ENCODE measurements at places on chromosomes 6 and 20. TPM values are rescaled to one million over a fixed set of nuclear protein-coding genes. Genes with fewer than 3 reads are reported as not detected.

DNA sequence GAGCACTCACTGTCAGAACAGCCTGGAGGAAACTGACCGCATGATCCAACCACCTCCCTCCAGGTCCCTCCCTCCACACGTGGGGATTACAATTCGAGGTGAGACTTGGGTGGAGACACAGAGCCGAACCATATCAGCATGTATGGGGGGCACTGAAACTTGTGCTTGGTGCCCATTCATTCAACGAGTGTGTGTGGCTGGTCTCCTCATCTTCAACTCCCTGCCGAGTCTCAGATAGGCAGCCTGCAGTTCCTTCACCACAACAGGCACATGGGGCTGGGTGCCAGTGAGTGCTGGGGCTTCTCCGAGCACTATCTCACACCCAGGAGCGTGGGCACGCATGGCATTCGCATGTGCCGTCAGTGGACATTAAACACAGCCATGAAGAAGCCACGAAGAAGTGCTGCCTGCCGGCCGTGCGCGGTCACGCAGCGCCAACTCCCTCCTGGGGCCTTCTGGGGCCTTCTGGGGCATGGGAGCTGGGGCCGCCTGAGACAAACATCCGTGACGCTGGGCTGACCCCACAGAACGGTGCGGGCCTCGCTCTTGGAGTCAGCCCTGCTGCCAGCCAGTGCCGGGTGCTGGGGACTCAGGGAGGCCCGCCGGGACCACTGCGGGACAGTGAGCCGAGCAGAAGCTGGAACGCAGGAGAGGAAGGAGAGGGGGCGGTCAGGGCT lies 714 bp upstream of the RTEL1 start:
- no peak for DNase-seq

DNA sequence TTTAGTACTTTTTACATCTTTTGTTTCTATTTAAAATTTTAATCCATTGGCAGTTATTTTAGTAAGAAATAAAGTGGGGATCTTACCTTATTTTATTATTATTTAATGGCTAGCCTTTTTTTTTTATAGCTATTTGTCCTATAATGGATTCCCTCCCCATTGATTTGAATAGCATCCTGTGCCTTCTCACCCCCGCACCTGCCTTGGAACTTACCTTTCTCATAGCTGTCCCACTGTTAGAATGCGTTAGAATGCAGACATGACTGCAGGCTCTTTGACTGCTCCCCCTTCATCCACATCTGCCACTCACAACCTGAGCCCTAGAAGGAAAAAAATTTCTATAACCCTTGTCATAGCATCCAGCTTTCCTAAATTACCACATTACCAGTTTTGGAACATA lies 9.1 kb downstream of the PKIB start:
- no peak for DNase-seq

DNA sequence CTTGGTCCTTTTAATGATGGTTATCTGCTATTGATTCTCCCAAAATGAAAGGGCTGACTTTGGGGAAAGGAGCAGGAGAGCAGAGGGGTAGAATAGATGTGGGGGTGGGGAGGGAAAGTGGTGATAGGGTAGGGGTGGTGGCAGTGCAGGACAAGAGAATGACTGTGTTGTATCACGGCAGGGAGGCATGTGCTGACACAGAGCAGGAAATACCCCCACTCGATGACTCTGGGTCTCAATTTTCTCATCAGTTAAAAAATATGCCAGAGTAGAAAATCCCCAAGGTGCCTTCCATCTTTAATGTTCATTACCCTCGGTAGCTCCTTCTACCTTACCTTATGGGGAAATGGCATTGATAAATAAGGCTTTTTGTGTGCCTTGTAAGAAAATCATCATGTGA lies 79.0 kb upstream of the ATXN1 start:
- no peak for DNase-seq

GRCh38 chr6:140029551-140029950 lies 655.1 kb upstream of the CITED2 start:
- no peak for DNase-seq

DNA sequence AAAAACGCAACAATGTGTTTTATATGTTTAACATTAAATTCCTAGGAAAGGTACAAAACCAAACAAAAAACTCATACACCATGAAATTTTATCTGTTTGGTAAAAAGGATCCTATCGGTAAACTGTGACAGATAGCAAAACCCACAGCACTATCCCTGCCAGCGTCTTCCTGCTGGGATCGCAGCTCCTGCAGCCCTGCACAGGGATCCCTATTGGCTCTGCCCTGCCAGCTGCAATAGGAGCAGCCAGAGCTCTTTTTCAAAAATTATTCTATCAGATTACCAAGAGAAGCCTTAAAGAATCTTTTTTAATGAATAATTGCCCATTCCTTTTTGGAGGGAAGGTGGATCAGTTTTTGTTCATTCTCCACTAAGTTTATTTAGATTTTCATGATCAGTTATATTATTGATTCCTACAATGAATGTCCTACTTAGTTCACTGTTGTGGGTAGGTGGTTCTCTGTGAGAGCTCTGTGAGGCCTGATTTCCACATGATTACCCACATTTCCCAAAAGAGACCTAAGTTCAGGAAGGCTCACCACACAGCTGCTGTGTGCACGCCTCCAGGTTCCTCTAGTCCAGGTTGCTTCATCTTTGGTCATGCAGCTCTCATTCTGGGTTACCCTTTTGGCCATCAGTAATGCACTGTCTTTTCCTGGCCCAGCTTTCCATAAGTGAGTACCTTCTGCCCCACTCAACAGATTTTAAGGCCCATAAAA lies 293.8 kb downstream of the FRK start:
- no peak for DNase-seq

DNA sequence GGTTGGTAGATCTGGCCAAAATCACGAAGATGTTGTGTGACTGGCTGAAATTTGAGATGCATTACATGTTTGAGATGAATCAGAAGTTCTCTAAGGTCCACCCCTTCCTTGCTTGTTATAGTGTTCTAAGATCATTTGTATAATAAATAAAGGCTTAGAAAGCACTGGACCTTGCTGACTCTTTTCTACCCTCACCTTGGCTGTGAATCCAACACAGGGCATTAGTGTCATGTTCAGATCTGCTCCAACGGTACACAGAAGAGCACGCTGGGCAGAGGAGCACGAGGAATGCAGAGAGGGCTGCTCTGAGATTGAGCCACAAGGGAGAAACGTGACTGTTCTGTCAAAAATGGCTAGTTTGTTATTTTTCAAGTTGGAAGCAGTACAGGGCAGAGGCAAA lies 169.5 kb upstream of the HDAC2 start:
- DNase-seq = peak; percentile 13

- DNase-seq = no peak
These were observed 100.9 kb downstream of the OPRM1 start for GRCh38 chr6:154139892-154140291.

EFCAB8 gene
- total RNA-seq = not detected

GRCh38 chr20:9628589-9628988 lies 114.2 kb downstream of the LAMP5 start:
- no peak for DNase-seq

- no peak for DNase-seq
These were observed 60.6 kb downstream of the GPX5 start for GRCh38 chr6:28586324-28586723.

BTNL2 gene
- total RNA-seq = not detected

FAM110A gene
- 0.56 TPM for total RNA-seq

DNA sequence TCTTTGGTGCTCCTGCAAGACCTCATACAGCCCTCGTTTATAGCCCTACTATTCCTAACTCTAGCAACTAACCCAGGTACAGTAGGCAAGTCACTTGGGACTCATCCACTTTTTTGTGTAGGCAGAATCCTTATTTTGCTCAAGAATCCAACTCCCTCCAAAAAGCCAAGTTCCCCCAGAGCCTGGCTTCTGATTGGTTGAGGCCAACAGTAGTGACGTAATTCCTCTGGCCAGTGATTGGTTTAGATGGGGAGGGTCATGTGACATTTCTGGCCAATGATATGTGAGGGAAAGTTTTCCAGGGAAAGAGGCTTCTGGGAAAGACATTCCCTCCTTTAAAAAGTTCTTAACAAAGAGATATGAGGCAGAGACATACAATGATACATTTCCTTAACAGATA lies 32.1 kb downstream of the KIAA1755 start:
- DNase-seq = no peak

TTK gene
- total RNA-seq = 21.5 TPM

GRCh38 chr6:151365233-151365632 lies 26.1 kb downstream of the ZBTB2 start:
- no peak for DNase-seq

GRCh38 chr20:53016534-53017042 lies 44.4 kb downstream of the TSHZ2 start:
- no peak for DNase-seq

GRCh38 chr6:4693173-4693970 lies 82.8 kb upstream of the CDYL start:
- peak; percentile 72 for DNase-seq

TP53TG5 gene
- total RNA-seq = not detected

DNA sequence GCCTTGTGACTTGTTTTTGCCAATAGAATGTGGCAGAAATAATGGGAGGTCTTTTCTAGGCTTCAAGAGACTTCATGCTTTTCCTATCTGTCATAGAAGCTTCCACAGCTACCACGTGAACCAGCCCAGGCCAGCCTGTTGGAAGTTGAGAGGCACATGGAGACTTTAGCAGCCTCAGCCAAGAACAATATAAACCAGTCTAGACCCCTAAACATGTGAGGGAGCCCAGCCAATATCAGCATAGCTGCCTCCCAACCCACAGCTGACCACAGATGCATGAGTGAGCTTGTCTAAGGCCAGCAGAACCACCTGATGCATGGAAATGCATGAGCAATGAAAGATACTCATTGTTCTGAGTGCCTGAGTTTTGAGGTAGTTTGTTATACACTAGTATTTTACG lies 540.7 kb upstream of the BTBD3 start:
- peak; percentile 90 for DNase-seq

- DNase-seq = no peak
These were observed 217.8 kb downstream of the EPM2A start for GRCh38 chr6:145517492-145517891.

- DNase-seq = peak; percentile 38
These were observed 118.2 kb downstream of the BACH2 start for GRCh38 chr6:90178384-90178855.

- DNase-seq = peak; percentile 64
These were observed at the start of gene SIRPA for GRCh38 chr20:1894951-1895673. Gene SIRPA, plus strand, starts transcription at chr20:1895407. Its CDS starts 41 bp downstream, at chr20:1895448.

- DNase-seq = no peak
These were observed 245.2 kb downstream of the PHACTR1 start for GRCh38 chr6:12961761-12962160.

PRRT1 gene
- total RNA-seq = not detected

DNA sequence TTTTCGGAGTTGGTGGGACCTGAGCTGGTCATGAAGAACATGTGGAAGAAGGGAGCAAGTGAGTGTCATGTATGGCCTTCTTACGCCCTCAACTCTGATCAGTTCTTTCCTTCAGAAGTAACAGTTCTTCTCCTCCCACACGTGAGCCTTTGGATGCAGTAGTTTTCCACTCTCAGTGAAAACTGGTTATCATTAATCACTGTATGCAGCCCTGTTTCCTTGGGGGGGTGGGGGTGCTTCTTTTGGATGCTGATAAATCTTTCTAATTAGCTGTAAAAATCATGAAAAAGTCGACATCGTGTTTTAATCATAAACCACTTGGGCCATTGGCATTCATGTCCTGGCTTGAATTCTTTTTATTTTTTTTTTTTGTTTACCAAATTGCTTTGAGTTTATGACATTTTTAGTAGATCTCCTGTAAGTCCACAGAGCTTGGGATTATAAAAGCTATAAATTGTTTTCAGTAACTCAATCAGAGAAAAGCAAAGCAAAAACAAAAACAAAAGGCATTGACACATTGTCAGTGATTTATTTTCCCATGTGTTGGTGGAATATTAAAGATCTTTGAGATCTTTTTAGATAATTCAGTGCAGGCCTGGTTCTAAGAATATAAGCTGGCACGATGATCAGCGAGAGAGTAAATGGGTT lies 84.8 kb downstream of the TRMT11 start:
- no peak for DNase-seq

CNKSR3 gene
- 15.8 TPM for total RNA-seq

RGS17 gene
- total RNA-seq = 1.7 TPM

DNA sequence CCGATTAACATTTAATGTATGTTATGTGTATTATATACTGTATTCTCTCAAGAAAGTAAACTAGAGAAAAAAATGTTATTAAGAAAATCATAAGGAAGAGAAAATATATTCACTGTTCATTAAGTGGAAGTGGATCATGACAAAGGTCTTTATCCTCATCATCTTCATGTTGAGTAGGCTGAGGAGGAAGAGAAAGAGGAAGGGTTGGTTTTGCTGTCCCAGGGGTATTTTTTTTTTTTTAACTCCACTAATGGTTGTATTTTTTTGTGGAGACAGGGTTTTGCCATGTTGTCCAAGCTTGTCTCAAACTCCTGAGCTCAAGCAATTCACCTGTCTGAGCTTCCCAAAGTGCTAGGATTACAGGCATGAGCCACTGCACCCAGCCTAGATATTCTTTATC lies 11.0 kb downstream of the ECT2L start:
- DNase-seq = no peak

- DNase-seq = no peak
These were observed 2.2 kb downstream of the RGS19 start for GRCh38 chr20:64077094-64077493.

- peak; percentile 86 for DNase-seq
These were observed 441.1 kb upstream of the JARID2 start for GRCh38 chr6:14804785-14805210.

GRCh38 chr6:11214084-11214833 lies 18.2 kb downstream of the NEDD9 start:
- no peak for DNase-seq

- no peak for DNase-seq
These were observed 113.1 kb downstream of the NCOA3 start for GRCh38 chr20:47614703-47615309.

MRAP2 gene
- total RNA-seq = under 0.01 TPM

LRP11 gene
- 74.7 TPM for total RNA-seq

- no peak for DNase-seq
These were observed 14.4 kb upstream of the DACT2 start for GRCh38 chr6:168333989-168334388.

- peak; percentile 32 for DNase-seq
These were observed 1.2 kb downstream of the TCEA2 start for GRCh38 chr20:64064145-64064698.

DNA sequence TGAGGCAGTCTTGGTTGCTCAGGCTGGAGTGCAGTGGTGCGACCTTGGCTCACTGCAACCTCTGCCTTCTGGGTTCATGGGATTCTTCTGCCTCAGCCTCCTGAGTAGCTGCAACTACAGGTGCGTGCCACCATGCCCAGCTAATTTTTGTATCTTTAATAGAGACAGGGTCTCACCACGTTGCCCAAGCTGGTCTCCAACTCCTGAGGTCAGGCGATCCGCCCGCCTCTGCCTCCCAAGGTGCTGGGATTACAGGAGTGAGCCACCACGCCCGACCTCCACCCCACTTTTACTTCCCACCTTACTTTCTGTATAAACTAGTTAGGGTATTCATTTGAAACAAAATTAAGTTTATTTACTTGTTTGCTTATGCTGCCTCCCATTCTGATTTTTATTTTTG lies 86.5 kb downstream of the NCOA3 start:
- no peak for DNase-seq

Data from IMR-90 (cell line).